Right renal pelvis (tissue), 4 donors: ENCODE measurements at places on chromosomes 6 and 20. TPM values are rescaled to one million over a fixed set of nuclear protein-coding genes. Genes with fewer than 3 reads are reported as not detected.
A peak's percentile ranks its signal among the peaks of the same experiment; 100 is the strongest.

Gene ZNF184
- polyA plus RNA-seq = 18.8 TPM

Gene TM9SF4
- polyA plus RNA-seq = 69.8 TPM

Gene SDC4
- polyA plus RNA-seq = 186 TPM

Gene SLC32A1
- polyA plus RNA-seq = 1.9 TPM

Gene CGA
- polyA plus RNA-seq = not detected

Gene EFCAB8
- not detected for polyA plus RNA-seq

Gene CCN6
- polyA plus RNA-seq = 1.4 TPM

Gene IL17F
- not detected for polyA plus RNA-seq

- no peak for DNase-seq
Observed at GRCh38 chr20:3759884-3760283, 7.7 kb downstream of the ADISSP start.

DNA sequence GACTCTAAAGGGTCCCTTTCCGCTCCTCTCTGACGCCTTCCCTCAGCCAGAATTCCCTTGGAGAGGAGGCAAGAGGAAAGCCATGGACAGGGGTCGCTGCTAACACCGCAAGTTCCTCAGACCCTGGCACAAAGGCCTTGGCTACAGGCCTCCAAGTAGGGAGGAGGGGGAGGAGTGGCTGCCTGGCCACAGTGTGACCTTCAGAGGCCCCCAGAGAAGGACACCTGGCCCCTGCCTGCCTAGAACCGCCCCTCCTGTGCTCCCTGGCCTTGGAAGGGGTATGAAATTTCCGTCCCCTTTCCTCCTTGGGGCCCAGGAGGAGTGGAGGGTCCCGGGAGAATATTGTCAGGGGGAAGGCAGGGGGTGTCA lies 2.7 kb downstream of the VEGFA start:
- DNase-seq = no peak

DNA sequence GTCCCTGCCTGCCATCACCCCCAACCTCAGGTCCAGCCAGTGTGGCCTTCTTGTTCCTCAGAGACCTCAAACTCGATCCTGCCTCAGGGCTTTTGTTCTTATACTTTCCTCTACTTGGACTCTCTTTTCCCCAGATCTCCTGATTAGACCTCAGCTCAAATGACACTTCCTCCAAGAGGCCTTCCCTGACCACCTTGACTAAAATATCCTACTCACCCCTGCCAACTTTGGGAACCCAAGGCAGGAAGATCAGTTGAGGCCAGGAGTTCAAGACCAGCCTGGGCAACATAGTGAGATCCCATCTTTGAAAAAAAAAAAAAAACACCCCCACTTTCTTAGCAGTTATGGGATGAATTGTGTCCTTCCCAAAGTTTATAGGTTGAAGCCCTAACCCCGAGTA lies 73.5 kb downstream of the CHMP4B start:
- DNase-seq = no peak

GRCh38 chr6:12271594-12271993 lies 18.6 kb upstream of the EDN1 start:
- no peak for DNase-seq

- DNase-seq = no peak
Observed at GRCh38 chr20:17012546-17013226, 214.2 kb upstream of the PCSK2 start.

GRCh38 chr20:44581515-44581914 lies 864 bp upstream of the PKIG start:
- DNase-seq = no peak

DNA sequence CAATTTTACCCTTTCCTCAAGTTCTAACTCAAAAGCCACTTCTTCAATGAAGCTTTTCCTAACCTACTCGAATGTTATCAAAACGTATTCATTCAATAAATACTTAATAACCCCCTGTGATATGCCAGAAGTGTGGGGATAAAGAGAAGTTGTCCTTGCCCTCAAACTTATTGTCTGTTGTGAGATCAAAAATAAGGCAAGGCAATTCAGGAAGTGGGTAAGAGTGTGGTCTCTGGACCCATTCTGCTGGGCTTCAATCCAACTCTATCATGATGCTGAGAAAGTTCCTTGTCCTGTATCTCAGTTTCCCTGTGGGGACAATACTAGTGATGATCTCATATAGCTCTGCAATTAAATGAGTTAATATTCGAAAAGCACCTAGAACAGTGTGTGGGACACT lies 92.8 kb downstream of the PRDM1 start:
- no peak for DNase-seq

DNA sequence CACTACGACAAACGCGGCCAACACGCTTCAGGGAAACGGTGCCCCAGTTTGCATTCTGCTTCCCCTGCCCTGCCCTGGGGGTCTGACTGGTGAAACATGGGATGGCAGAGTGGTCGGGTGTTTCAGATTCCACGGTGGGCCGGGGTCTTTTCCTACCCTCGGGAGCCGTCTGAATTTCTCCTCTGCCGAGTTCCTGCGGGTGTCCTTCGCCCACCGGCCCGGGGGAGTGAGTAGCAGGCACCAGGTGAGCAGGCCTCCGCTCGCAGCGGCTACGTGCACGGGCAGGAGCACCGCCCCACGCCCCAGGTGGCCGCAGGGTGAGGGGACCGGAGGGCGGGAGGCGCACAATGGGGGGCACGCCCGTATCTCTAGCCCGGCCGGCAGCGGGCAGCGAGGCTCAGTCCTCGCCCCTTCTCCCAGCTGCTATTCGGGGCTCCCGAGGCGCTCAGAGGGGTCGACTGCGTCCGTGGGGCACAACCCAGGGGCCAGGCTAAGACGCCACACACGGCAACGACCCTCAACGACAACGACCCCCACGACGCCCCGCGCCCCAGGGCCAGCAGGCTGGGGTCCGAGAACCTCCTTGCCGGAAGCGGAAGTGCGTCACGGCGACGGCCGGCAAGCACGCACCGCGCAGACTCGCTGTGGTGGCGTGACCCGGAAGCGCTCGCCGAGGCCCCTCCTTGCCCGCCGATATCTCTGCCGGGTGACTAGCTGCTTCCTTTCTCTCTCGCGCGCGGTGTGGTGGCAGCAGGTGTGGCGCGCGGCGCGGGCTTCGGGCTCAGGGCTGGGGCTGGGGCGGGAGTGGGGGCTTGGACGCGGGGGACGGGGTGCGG lies at the start of gene RPS21:
Gene RPS21, plus strand, starts transcription at position 721 of the 836 bp plus-strand sequence. CDS start 236 bp downstream, outside the sequence.
- peak; percentile 87 for DNase-seq

GRCh38 chr6:96631248-96631647 lies 68.3 kb downstream of the FHL5 start:
- DNase-seq = no peak

- DNase-seq = no peak
Observed at GRCh38 chr6:26064619-26065257, 22.5 kb upstream of the HFE start.

- DNase-seq = no peak
Observed at GRCh38 chr20:62635232-62635631, 7.1 kb upstream of the SLCO4A1 start.

DNA sequence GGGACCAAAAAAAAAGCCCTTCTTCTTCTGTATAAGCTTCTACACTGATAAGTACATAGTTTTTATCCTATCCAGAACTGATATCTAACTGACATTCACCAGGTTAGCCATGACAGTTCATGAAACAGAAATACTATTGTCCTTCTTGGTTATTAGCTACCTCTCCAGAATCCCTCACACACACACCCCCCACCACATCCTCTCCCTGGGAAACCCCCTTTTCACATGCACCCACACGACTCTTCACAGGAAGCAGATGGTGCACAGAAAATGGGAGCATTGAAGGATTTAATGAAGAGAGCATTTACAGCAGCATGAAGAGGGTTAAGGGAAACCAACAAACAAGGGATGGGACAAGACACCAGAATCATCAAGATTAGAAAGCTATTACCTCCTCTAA lies 88.9 kb downstream of the FHL5 start:
- DNase-seq = no peak

DNA sequence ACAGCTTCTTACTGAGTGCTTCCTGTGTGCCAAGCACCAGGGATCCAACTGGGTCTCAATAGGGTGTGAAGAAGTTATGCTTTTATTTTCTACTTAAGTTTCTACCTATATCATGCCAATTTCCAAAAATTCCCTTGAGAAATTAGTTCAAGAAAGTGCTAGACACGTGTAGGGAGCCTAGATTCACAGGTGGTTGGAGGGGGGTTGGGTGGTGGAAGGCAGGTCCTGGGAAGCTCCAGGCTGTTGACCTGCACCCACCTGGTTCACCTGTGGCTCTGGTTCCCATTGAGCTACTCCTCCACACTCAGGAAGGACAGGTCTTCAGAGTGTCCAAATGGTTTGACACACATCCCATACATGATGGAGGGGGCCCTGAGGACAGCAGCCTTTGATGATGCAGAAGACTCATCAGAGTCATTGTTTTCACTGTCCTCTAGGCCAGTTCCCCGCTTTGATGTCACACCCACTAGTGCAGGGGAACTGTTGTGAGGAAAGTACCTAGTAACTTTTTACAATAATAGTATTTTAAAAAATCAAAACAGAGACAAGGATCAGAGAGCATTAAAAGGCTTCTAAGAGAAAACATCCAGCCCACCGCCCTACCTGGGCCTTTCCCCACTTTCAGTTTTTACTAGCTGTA lies 39.8 kb upstream of the MYL9 start:
- no peak for DNase-seq

- DNase-seq = no peak
Observed at GRCh38 chr6:168333039-168333438, 13.5 kb upstream of the DACT2 start.

DNA sequence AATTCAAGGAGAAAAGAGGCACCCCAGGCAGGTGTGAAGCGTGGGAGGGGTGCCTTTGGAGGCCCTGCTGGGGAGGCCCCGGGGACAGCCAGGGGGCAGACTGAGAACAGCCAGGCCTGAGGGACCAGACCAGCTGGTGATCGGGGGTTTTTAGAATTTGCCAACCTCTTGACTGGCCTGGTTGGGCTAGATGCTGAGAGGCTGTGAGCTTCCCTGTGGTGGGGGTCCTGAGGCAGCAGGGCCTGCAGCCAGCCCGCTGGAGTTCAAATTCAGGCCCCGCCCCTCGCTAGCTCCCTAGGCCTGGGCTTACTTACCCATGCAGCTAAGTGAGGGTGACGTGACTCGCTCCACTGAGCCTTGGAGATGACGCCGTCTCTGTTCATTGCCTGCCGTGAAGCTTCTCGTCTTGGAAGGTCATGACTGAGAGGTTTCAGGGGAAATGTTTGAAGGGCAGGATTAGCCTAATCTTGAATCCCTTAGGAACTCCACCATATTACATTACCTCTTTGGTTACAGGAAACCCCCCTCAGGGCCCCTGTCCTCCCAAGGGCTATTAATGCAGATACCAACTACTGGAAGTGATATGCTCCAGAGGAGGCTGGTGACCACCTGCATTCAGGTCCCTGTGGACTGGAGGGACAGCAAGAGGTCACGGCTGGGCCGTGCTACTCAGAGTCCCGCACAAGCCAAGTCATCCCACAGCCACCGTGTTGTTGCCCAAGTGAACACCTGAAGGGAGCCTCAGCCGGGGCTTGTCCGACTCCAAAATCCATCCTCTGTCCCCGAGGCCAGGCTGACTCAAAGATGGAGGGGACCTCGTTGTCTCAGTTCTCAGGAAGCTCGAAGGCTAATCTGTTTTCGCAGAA lies 73.9 kb upstream of the DUSP22 start:
- no peak for DNase-seq

DNA sequence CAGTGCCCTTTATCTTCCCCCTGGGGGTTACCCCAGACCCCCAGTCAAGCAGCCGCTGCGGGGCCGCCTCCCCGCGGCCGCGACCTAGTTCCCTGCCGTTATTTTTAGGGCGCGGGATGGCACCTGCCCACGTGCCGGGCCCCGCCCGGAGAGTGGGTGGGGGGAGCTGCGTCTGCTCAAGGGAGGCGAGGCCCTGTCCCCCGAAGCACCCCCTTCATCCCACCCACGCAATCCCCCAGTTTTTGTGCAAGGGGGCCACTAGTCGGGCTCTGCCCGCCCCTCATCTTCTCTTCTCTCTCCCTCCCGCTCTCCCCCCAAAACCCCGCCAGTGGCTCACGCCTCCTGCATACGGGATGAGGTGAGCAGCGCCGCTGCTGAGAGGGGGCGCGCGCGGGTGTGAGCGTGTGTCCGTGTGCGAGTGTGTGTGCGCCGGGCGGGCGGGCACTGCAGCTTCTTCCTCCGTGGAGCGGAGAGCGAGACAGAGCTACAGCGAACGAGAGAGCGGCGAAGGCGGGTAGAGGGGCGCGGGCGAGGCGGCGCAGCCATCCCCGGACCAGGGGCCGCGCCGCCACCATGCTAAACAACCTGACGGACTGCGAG lies at the start of gene SLC12A5:
Gene SLC12A5, plus strand, starts transcription at position 444 of the 600 bp plus-strand sequence. Its CDS starts 130 bp downstream, at position 574.
- DNase-seq = no peak

DNA sequence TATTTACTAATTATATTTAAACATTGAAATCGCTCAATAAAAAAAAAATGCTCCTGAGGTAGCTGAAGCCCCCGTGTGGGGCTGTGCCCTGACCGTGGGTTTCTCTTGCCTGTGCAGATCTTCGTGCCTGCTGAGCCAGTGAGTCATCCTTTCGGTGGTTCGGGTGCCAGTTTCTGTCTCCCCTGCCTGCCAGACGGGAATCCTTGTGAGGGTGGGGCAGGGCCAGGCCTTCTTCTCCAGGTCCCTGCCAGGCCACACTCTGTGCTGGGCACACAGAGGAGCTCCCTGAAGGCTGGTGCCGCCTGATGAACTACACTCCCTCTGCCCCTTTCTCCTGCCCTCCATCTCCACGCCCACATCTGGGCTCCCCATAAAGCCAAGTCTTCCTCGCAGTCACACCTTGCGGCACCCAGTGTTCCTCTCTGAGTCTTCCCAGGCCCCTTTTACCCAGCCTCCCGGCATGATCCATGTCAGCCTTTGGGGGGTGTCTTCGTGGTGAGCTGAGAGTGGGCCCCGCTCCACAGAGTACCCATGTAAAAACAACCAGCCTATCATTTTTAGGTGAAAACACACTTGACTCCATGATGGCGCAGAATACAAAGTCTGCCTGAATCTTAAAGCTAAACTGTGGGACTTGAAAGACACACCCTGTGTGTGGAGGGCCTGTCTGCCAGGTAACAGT lies 19.3 kb downstream of the FGD2 start:
- no peak for DNase-seq

GRCh38 chr6:13708736-13709135 lies 2.9 kb downstream of the RANBP9 start:
- DNase-seq = no peak

- DNase-seq = no peak
Observed at GRCh38 chr20:56249244-56249955, 868 bp downstream of the MC3R start.

- DNase-seq = no peak
Observed at GRCh38 chr20:20685635-20686034, 26.8 kb downstream of the RALGAPA2 start.

DNA sequence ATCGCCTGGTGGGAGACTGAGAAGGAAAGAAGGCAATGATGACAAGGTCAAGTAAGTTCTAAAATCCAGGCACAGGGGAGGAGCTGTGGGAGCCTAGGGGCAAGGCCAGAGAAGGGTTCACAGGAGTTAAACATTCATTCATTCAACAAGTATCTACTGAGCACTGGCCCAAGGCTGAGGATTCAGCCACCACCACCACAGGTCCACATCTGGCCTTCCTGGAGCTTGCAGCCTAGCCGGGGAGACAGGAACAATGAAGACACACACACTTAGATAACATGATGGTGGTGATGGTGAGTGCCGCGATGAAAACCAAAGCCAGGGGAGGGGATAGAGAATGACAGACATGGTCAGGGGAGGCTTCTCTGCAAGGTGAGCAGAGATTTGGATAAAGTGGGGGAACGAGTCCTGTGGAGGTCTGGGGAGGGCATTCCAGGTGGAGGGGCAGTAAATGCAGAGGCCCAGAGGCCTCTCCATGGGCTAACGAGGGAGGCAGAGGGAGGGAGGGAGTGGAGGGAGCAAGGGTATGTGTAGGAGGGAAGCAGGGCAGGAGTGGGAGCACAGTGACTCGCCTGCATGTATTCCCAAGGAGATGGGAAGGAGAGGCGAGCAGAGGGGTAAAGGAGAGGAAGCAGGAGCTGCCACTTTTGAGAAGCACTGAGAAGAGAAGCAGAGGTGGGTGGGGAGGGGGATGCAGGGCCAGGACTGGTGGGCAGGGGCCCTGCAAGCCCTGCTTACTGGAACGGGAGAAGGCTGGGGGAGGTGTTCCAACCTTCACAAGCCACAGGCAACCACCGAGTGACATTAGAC lies 10.5 kb upstream of the RSPO4 start:
- no peak for DNase-seq
